ENCODE measurements at places on chromosomes 3 and 15.

GRCh38 chr3:66472313-66473134, 28.3 kb downstream of the LRIG1 start:
- H3K27ac ChIP-seq, result no peak overlapping the region
- no peak overlapping the region for H3K4me3 ChIP-seq
- DNase-seq, result peak; percentile 80
- no peaks in the 10 kb centered on the region for H3K27me3 ChIP-seq
- peaks cover 23% of the 10 kb centered on the region for H3K36me3 ChIP-seq

- no peak overlapping the region for H3K27ac ChIP-seq
- peaks cover 31% of the 10 kb centered on the region for H3K4me1 ChIP-seq
- no peak for DNase-seq
- H3K4me3 ChIP-seq, result no peak overlapping the region
Measured at GRCh38 chr3:72082776-72083462, 298.0 kb upstream of the PROK2 start.

GRCh38 chr15:68239025-68239424, 9.5 kb upstream of the CLN6 start:
- H3K27ac ChIP-seq, result no peak overlapping the region
- no peaks in the 10 kb centered on the region for H3K36me3 ChIP-seq
- DNase-seq, result no peak
- H3K27me3 ChIP-seq, result peaks cover 7% of the 10 kb centered on the region
- H3K4me1 ChIP-seq, result no peaks in the 10 kb centered on the region

- DNase-seq, result no peak
- H3K4me3 ChIP-seq, result no peak overlapping the region
- no peaks in the 10 kb centered on the region for H3K27me3 ChIP-seq
Measured at GRCh38 chr3:148600902-148601765, 96.6 kb upstream of the AGTR1 start.

GRCh38 chr3:64956711-64957325, 269.0 kb upstream of the ADAMTS9 start:
- H3K4me1 ChIP-seq, result no peaks in the 10 kb centered on the region
- H3K4me3 ChIP-seq, result no peak overlapping the region
- H3K27ac ChIP-seq, result no peak overlapping the region
- DNase-seq, result no peak
- no peaks in the 10 kb centered on the region for H3K27me3 ChIP-seq
- no peaks in the 10 kb centered on the region for H3K36me3 ChIP-seq

DNA sequence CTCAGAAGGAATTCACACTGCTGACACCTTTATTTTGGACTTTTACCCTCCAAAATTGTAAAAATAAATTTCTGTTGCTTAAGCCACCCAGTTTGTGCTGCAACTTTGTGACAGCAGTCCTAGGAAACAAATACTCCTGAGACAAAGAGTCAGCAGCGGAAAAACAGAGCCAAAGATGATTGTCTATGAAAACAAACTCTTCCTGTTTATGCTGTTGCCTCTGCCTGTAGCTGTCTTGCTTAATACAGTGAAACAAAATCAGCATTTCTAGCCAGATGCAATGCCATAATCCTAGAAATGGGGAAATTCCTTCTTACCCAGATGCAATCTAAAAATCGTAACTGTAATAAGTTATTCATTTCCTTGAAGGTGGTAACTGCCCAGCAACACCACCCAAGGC, 387.5 kb upstream of the ATP11B start:
- no peaks in the 10 kb centered on the region for H3K27me3 ChIP-seq
- no peak overlapping the region for H3K27ac ChIP-seq
- H3K4me3 ChIP-seq, result no peak overlapping the region
- H3K36me3 ChIP-seq, result no peaks in the 10 kb centered on the region
- no peaks in the 10 kb centered on the region for H3K4me1 ChIP-seq

- no peaks in the 10 kb centered on the region for H3K36me3 ChIP-seq
- H3K4me3 ChIP-seq, result no peak overlapping the region
- H3K27ac ChIP-seq, result no peak overlapping the region
Measured at GRCh38 chr3:186616299-186616617, 3.4 kb downstream of the AHSG start.

DNA sequence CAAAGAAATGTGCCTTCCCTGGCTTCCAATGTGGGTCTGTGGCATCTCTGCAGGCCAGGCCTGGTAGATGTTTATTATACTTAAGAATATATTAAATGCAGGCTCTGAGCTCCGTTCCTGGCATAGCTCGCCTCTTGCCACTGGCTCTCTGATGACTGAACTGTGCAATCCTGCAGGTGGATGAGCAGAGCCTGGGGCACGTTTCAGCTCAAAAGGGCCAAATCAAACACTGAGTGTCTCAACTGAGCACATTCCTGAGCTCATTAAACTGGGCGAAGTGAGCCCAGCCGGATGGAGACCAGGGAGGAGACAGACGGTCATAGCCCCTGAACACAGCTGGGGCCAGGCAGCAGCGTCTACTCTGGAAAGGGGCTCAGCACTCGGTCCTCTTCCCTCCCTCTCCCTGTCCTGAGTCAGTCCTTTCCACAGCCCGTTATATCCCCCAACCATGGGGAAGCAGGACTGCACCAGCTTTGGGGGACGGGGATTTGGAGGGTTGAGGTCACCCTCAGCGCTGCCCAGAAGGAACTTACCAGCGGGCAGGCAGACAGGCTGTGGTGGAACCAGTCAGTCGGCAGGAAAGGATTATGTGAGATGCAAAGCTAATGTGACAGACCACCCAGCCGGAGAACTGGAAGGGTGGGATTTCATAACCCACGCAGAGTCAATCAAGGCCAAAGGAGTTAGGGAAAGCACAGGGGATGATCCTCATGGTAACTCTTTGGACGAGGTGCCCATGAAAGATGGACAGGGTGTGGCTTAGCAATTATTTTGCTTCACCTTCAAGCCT, 77.4 kb upstream of the ANKRD34C start:
- H3K27ac ChIP-seq, result no peak overlapping the region
- H3K36me3 ChIP-seq, result no peaks in the 10 kb centered on the region
- no peak overlapping the region for H3K4me3 ChIP-seq
- H3K27me3 ChIP-seq, result peaks cover 33% of the 10 kb centered on the region
- no peak for DNase-seq

GRCh38 chr15:57284535-57284934, 91.8 kb upstream of the CGNL1 start:
- peaks cover 7% of the 10 kb centered on the region for H3K4me1 ChIP-seq
- H3K27ac ChIP-seq, result peak overlapping the region; percentile 56
- peaks cover 31% of the 10 kb centered on the region for H3K36me3 ChIP-seq
- H3K4me3 ChIP-seq, result no peak overlapping the region
- H3K27me3 ChIP-seq, result no peaks in the 10 kb centered on the region
- no peak for DNase-seq

GRCh38 chr3:4426782-4427344, 40.2 kb downstream of the SUMF1 start:
- DNase-seq, result no peak
- no peaks in the 10 kb centered on the region for H3K27me3 ChIP-seq
- H3K36me3 ChIP-seq, result peaks cover 5% of the 10 kb centered on the region
- H3K4me1 ChIP-seq, result peaks cover 17% of the 10 kb centered on the region
- no peak overlapping the region for H3K4me3 ChIP-seq

GRCh38 chr3:173913397-173913796, 515.9 kb downstream of the NLGN1 start:
- H3K36me3 ChIP-seq, result no peaks in the 10 kb centered on the region
- no peak overlapping the region for H3K27ac ChIP-seq
- no peak overlapping the region for H3K4me3 ChIP-seq
- no peak for DNase-seq

DNA sequence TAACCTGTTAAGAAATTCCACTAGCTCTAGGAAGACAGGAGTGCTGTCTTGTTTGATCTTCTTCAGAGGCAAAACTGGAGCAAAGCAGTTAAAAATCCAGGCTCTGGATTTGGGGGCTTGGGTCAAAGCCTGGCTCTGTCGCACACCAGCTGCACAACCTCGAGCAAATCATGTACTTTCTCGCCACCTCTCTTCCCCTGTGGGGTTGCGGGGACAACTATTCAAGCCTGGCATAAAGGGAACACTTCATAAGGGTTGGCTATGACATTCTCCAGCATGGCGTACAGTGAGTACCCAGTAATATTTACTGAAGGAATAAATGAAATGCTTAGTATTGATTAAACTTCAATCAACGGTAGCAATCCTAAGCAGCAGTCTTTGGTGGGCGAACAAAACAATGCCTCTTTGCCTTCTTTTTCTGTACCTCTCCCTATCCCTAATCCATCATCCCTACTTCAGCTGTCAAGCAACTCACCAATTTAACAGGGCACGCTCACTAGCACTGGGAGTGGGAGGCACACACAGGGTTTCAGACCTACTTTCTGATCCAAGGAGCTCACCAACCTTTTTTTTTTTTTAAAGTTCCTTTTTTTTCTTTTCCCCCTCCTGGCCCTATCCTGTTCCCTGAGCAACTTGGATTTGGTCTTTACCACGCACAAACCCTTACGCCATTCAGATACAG, 33.0 kb downstream of the GNB5 start:
- peaks cover 2% of the 10 kb centered on the region for H3K4me1 ChIP-seq
- H3K27ac ChIP-seq, result no peak overlapping the region
- DNase-seq, result no peak
- no peaks in the 10 kb centered on the region for H3K27me3 ChIP-seq
- H3K4me3 ChIP-seq, result no peak overlapping the region

DNA sequence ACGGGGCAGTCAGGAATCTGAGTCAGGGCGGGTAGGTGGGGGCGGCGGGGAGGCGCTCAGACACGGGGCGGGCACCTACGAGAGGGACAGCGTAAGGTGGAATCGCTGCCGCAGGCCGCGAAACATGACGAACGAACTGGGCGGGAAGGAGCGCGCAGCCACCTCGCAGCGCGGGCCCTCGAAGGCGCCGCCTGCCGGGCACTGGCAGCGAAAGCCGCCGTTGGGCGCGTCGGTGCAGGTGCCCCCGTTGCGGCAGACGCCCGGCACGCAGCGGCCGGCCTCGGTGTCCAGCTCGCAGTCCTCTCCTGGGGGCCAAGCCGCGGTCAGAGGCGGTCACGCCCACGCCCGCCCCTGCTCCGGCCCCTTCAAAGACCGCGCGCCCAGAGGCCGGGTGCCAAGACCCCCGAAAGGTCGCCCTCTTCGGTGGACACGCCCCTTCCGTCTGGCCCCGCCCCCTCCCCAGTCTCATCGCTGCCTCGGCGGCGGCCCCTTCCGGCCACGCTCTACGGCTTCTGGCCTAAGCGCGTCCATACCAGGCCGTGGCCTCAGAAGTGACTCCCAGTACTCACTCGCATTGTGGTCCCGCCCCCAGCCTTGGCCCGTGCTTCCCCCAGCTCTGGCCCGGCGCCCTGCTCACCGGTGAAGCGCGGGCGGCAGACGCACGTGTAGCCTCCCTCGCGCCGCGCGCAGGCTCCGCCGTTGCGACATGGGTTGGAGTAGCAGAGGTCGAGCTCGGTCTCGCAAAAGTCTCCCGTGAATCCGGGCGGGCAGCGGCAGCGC, 6.4 kb downstream of the CELSR3 start:
- peaks cover 22% of the 10 kb centered on the region for H3K4me1 ChIP-seq
- peak overlapping the region; percentile 85 for H3K4me3 ChIP-seq
- peaks cover 6% of the 10 kb centered on the region for H3K36me3 ChIP-seq
- peak overlapping the region; percentile 92 for H3K27ac ChIP-seq
- peak; percentile 95 for DNase-seq

DNA sequence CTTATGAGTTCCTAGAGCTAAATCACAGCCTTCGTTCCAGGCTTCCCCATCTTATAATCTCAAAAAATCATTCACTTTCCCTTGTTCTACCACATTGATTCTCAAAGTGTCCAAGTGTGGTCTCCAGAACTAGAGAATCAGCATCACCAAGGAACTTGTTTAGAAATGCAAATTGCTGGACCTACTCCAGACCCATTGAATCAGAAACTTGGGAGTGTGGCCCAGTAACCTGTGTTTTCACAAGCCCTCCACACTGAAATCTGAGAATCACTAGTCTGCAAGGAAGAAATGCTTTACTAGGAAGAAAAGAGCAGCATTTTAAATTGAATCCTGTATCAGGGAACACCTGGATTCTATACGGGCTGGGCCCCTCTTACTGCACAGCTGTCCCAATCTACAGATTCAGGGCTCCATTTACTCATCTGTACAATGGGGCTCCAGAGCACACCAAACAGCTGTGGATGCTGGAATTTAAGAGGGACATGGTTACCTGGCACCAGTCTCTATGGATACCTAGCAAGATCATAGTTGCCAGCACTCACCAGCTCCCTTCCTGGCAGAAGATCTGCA, 3.9 kb downstream of the MEGF11 start:
- peaks cover 15% of the 10 kb centered on the region for H3K4me1 ChIP-seq
- no peaks in the 10 kb centered on the region for H3K36me3 ChIP-seq
- H3K4me3 ChIP-seq, result no peak overlapping the region
- peaks cover 76% of the 10 kb centered on the region for H3K27me3 ChIP-seq
- no peak for DNase-seq
- H3K27ac ChIP-seq, result no peak overlapping the region

- H3K27me3 ChIP-seq, result no peaks in the 10 kb centered on the region
- DNase-seq, result no peak
- H3K4me1 ChIP-seq, result peaks cover 31% of the 10 kb centered on the region
- H3K27ac ChIP-seq, result no peak within 1 kb of the TSS
Measured at GRCh38 chr3:52834871-52835501, at the start of gene MUSTN1. Gene MUSTN1 (minus strand): TSS chr3:52835019. CDS start chr3:52834948, 71 bp downstream.

DNA sequence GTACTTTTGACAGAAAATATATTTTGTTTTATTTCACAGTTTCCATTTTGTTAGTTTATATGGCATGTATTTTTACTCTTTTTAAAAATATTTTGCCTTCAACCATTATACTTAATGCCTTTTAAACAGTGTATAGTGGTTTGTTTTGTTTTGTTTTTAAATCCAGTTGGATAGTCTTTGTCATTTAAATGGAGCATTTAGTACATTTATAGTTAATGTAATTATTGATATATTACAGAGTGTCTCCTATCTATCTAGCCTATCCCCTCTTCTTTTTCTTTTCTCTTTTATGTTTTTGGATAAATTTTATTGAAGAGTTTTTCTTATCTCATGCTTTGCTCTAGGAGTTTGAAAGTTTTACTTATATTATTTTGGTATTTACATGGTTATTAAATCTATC, 3.6 kb downstream of the SAMMSON start:
- DNase-seq, result no peak
- H3K4me1 ChIP-seq, result no peaks in the 10 kb centered on the region
- no peak overlapping the region for H3K4me3 ChIP-seq
- H3K36me3 ChIP-seq, result no peaks in the 10 kb centered on the region

DNA sequence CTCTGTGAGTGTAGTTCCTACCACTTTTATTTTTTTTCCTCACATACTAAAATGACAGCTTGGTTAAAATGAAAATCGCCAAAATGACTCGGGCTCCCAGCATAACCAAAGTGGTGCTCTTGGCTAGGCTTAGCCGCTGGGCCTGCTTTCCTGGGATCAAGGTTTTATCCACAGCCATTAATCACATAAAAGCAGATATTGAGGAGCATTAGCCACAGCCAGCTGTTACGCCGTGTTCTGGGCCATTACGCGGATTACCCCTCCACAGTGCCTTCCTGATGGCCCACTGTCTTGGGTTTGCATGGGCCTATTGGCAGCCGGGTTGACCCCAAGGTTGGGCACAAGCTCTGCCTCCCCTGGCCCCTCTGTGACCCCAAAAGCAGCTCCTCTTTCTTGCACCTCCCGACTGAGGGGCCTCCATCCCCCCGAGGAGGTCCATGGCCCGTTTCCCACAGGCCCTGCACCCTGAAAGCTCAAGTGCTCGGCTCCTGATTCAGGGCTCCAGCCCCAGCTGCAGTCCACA, 30.4 kb upstream of the TRPM1 start:
- H3K27me3 ChIP-seq, result peaks cover 11% of the 10 kb centered on the region
- H3K4me1 ChIP-seq, result peaks cover 3% of the 10 kb centered on the region
- DNase-seq, result no peak
- no peaks in the 10 kb centered on the region for H3K36me3 ChIP-seq
- H3K4me3 ChIP-seq, result no peak overlapping the region

All from activated CD4-positive, alpha-beta T cell treated with anti-CD3 and anti-CD28 coated beads, Interleukin-2, amount 10 ng/mL, durations not matched to agents 24 days and 14 days (primary cell).